Hematopoietic multipotent progenitor cell treated with erythropoietin and hydrocortisone succinate and interleukin-3 and kit ligand, for 17 days (in vitro differentiated cells): ENCODE measurements at places on chromosomes 2 and 18.

DNA sequence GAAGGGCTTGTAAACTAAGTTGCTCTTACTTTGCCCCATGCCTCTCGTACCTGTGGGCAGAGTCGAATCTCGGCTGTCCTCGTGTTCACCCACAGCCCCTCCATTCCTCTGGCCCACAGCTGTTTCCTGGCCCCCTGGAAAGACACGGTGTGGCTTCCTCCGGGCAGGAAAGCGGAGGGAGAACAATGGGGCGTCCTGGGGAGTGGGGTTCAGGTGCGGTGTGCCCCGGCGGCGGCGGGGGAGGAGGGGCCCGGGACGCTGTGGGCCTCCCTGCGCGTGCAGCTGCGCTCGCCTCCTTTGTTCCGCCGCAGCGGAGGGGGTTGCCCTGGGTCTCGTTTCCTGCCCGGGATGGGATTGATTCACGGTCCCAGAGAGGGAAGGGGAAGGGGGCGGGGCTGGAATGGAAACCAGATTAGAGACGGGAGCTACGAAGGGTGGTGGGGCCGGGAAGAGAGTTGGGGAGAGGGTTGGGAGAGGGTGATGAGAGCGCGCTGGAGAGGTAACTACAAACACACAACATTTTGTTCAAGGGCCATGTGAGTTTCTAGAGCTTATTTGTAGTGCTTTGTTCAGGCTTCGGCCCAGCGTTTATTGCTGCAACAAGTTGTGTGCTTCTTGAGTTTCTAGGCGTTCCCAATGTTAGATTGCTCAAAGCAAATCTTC, 796 bp downstream of the MYO1B start:
- no peak for DNase-seq

DNA sequence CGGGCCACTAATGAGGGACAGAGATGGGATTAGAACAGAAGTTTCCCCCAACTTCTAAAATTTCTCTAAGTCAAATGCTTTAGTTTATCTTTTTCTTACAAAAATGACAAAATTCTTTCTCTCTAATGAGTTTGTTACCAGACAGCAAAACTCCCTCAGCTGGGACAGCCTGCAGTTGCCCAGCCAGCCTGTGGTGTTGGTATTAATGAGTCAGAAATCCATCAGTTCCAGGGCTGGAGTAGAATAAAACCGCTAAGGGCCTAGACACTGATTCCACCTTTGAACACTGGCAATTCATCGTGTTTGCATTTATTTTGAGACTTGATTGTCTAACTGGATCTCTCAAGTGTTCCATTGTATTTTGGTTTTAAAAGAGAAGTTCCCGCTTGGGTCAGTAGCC, 38.3 kb upstream of the SMAD2 start:
- no peak for DNase-seq

DNA sequence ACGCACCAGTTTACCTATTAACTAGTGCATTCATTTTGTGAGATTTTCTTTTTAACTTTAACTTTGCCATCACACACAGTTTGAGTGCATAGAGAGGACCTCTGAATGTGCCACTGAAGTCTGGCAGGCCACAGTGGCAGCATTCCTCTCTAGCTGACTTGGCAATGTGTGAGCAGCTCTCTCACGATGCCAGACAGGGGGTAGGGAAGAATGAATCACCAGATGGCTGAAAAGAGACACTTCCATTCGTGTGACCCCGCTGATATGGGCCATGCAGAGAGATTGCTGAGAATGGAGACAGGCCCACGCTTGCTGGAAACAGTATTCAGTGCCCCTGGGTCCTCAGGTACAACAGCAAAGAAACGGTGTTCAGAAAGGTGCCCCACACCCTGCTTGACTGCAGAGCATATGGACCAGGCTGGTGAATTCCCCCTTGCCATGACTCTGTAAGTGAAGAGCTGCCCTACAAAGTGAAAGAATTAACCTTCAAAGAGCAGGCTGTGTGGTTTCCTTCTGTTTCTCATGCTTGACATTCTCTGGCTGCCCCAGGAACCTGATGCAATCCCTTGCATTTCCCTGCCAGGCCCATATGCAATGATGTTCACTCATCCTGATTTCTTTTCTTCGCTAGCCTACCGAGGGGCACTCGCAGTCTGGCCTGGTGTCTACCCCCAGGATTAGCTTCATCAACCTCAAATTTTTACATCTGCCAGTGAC, 236.1 kb downstream of the CDH20 start:
- no peak for DNase-seq

GRCh38 chr2:31013301-31013700, 124.9 kb downstream of the GALNT14 start:
- no peak for DNase-seq

- DNase-seq: no peak
Observed at GRCh38 chr2:122150524-122151280, 395.3 kb downstream of the TSN start.

GRCh38 chr18:74171910-74172606, 23.7 kb downstream of the TIMM21 start:
- DNase-seq: no peak

GRCh38 chr2:239028253-239028619, 180.4 kb downstream of the TWIST2 start:
- DNase-seq: no peak

GRCh38 chr2:102033031-102033749, 41.4 kb downstream of the IL1R2 start:
- no peak for DNase-seq

GRCh38 chr2:23449413-23449812, 64.4 kb downstream of the KLHL29 start:
- DNase-seq: no peak

DNA sequence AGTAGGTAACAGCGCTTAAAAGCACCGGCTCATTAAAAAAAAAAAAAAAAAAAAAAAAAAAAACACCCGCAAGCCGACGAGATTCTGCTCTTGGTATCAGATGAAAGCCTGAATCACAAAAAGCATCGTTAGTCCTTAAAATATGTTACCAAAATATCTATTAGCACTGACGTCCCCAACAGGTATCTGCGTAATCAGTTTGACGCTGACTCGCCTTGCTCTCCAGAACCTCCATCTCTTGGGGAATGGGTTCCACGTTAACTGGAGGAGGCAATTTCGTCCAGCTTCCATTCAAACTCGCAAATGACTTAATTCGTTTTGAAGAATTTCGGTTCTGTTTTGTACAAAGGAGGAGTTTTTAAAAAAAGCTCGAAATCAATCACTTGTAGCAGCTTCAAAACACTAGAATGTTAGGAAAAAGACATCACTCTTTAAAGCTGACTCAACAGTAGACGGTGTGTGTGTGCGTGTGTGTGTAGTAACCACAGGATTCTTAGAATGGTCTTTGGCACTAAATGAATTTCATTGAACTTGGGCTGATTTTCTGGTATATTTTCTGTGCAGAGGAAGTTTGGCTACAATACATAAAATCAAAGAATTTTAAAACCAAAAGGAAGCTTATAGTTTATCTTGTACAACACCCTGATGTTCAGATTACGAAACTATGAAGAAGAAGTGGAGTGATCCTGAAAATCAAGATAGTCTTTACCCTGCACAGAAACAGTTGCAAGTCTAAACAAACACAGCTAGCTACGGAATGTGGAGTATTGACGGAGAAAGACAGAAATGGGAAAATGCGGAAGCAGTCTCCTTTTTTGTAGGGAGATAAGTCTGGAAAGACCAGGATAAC, 1.1 kb upstream of the PGAP1 start:
- DNase-seq: no peak

DNA sequence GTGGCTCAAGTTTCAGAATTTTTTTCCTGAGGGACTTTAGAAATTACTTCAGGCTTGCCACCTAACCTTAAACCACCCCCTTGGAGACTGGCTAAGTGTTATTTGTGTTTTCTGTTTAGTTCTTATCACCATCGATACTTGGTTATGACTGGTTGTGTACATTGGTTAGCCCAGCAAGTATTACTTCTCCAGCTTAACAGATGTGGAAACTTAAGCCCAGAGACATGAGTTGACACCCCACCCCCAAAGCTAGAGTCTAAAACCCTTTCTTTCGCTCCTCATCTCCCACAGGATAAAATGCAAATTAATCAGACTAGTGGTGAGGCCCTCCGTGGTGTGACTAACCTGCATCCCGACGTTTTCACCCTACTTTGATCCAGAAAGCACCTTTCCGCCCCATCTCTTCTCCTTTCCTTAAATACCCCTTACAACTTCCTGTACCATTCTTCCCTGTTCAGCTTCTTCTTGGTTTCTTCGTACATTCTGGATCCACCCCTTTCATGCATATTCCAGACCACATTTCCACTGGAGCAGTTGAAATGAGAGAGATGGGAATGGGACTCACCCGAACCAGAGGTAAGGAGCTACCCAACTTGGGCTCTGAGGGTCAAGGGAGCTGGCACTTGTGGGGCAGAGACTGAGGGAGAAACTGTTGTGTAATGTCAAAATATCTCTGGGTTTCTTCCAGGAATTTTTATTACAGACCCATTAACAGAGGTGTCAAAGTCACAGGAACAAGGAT, 819 bp upstream of the MAP3K2 start:
- DNase-seq: no peak

DNA sequence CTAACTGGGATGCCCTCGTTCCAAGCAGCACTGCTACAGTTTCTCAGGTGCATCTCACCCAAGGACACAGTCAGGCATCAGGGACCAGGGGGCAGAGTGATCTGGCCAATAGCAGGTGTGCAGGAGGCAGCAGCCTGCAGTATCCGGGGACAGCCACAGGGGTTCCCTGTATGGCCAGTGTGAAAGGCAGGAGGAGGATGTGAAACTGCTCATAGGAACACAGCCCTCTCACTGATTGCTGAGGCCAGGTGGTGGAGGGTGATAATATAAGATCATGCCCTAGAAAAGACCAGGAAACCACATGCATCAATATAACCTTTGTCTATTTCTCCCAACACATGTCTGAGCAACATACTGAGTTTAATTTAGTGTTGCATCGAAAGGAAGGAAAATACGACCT, 112.7 kb upstream of the TACR1 start:
- DNase-seq: peak; percentile 29

- DNase-seq: no peak
Observed at GRCh38 chr18:59264121-59264571, 9.1 kb downstream of the RAX start.

- DNase-seq: no peak
Observed at GRCh38 chr2:40511661-40512213, 59.8 kb upstream of the SLC8A1 start.

DNA sequence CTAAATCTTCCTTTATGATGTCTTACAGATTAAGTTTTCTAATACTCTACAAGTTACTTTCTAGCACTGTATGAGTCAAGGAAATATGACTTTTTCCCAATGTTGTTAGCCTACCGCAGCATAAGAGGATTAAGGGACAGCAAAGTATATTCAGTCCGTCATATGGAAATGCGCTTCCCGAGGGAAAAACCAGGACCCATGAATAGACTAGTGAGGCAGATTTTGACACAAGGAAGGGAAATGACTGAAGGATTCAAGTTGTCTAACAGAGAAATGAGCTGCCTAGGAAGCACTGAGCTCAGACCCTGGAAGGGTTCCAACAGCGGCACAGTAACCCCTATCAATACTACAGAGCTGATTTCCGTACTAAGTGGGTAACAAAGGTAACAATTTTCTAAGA, 12.0 kb downstream of the SEPTIN10 start:
- no peak for DNase-seq

GRCh38 chr2:80459028-80459427, 154.5 kb upstream of the LRRTM1 start:
- DNase-seq: no peak

- no peak for DNase-seq
Observed at GRCh38 chr2:216653931-216654365, 20.7 kb downstream of the IGFBP2 start.
